ENCODE measurements at places on chromosomes 2 and 18.

GRCh38 chr18:49692906-49693716 lies 120.2 kb downstream of the ACAA2 start:
- DNase-seq: no peak

DNA sequence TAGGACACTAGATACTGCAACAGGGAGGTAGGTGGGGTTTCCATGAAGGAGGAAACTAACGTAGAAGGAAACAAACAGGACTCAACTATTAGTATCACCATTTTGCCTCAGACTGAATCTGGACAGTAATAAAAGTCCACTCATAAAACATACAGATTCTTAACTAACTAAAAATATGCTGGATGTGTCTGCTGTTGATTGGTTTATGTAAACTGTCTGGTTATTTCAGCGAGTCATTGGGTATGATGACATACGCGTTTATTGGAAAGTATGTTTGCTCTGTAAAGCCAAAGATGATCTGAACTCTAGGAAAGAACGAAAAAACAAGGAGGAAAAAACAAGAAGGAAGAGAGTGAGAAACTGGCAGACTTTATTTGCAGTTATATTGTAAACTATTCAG lies 1816.1 kb upstream of the LRRTM1 start:
- no peak for DNase-seq

DNA sequence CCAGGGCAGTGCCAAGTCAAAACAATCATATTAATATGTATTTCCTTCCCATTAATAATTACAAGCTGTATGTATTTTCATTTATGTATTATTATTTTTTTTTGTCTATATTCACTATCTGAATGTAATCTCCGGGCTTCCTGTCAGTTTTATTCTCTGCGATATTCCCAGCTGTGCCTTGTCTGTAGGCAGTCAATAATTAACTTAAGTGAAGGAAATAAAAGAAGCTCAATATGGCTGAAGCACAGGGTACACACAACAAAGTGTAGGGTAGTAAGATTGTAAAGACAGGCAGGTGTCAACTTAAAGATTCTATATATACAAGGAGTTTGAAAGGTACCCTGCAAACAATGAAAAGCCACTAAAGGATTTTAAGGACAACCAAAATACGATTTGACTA lies 122.9 kb downstream of the ROCK1 start:
- no peak for DNase-seq

GRCh38 chr18:38009320-38009719 lies 443.7 kb upstream of the CELF4 start:
- DNase-seq: no peak

Measured in stimulated activated CD4-positive, alpha-beta T cell treated with anti-CD3 and anti-CD28 coated beads, Interleukin-1b, Interleukin-23, amount 100 ng/mL, for 48 hours (primary cell).